ENCODE measurements at places on chromosomes 3 and 15.

DNA sequence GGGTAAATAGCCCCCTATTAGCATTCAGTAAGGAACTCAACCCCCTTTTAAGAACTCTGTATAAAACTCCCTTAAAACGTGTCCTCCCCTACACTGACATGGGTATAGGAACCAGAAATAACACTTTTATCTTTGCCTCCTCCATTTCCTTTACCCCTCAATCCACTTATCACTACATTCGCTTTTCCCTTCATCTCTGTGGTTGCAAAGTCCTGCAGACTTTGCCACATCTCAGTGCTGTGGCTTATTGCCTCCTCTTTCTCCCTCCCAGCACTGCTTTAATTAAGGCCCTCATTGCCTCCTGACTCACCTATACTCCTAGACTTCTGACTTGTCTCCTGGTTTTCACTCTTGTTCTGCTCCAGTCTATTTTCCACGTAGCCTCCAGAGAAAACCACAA, 94.3 kb upstream of the GADL1 start:
- no peak for DNase-seq

- no peak for DNase-seq
Observed at GRCh38 chr3:25571285-25571684, 93.4 kb downstream of the TOP2B start.

GRCh38 chr3:49417516-49418120, 4.7 kb downstream of the AMT start:
- DNase-seq: no peak

DNA sequence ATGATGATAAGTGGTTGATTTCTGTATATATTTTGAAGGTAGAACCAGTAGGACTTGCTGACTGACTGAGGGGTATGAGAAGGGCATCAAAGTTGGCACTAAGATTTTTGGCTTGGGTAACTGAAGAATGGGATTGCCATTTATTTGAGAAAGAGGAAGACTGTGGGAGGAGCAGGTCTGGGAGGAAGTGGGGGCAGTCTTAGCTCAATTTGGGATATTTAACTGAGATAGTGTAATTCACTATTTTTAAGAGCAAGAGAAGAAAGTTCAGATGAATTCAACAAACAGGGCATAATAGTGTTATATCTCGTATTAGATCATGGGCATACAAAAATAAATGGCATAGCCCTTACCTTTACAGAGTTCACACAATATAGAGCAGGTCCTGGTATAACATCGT, 1.7 kb downstream of the BUB1B start:
- no peak for DNase-seq

DNA sequence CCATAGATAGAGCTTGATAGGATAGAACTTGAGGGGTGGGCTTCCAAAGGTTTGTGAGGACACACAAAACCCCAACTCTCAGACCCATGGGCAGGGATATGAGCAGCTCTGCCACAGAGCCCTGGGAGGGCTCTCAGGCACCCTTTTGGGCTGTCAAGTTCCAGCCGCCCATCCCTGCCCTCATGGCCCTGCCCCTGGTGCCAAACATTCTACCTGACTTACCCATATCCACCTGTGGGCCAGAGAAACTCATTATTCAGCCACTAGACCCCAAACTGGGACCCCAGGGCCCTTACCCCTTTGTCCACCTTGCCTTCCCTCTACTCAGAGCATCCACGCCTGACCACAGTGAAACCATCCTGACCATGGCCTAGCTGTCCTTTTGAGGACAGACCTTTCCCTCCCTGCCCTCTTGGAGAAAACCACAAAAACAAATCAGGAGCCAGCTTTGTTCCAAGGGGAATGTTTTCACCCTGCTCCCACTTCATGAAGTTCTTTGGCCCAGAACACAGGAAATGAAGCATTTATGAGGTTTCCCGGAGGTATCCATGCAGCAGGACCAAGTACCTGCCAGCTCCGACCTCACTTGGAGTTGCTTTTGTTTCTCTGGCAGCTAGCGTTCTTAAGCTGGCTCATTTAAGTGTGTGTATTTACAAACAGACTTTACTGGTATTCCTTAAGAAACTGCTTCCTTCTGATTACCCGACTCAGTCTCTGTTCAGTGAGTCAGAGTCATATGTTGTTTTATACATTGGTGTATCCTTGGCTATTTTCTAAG, 34.2 kb upstream of the GALNT15 start:
- DNase-seq: no peak

DNA sequence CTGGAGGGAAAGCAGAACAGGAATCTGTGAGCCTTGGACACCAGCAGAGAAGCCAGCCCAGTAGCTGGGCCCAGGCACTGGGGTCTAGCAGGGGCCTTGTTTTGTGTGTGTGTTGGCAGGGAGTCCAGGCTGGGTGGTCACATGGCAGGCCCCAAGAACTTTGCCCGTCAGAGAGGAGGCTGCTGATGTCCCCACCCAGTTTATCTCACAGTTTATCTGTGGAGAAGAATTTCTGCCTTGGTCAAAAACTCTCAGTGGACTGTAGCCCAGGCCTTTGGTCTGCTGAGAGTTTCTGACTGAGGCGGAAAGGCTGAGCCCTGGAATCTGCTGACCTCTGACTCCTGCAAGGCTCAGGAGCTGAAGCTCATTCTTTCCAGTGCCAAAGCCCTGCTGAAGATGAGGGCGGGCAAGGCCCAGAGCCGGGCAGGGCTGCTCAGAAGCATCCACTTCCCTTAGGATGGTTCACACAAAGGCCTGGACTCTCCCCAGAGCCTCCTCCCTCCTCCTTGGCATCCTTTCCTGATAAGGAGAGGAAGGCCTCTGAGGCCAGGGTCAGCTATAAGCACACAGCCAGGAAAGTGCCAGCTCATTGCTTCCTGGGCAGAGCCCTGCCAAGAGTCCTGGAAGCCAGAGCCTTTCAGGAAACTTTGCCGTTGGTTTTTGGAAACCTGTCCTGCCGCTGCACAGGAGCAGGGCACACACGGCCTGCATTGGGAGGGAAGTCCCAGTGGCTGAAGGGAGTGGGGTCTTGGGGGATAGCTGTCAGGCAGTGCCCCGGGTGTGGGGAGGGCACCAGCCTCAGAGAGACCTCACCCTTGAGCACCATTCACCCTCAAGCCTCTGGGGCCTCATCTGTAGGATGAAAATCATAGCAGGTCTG, 37.2 kb upstream of the SLCO2A1 start:
- no peak for DNase-seq

All from T-helper 2 cell treated with Interferon-gamma antibody and Interleukin-4, amounts not matched to agents 5 μg/mL and 100 μg/mL, for 36 hours (primary cell).